ENCODE measurements at places on chromosomes 12 and 14. TPM values are rescaled to one million over a fixed set of nuclear protein-coding genes. Genes with fewer than 3 reads are reported as not detected.

The SERPINA12 gene
- total RNA-seq, result not detected

The MYL2 gene
- not detected for total RNA-seq

The PTGER2 gene
- 119 TPM for total RNA-seq

The REP15 gene
- total RNA-seq, result not detected

DNA sequence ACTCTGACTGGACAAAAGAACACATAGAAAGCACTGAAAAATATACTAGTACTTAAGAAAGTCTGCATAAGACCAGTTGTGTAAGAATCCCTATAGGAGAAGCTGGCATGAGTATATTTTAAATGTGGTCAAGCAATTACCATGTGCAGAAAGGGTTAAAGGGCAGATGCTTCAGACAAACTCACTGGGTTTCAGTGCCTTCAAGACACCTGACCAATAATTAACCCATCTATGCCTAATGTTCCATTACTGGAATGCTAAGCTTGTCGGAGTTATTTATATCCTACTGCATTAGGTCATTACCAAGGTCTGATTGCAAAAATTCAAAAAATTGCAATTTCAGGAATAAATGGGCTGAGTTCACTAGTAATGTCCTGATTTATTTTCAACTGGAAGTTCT is 41.3 kb downstream of the HNRNPC start:
- no peak for DNase-seq

DNA sequence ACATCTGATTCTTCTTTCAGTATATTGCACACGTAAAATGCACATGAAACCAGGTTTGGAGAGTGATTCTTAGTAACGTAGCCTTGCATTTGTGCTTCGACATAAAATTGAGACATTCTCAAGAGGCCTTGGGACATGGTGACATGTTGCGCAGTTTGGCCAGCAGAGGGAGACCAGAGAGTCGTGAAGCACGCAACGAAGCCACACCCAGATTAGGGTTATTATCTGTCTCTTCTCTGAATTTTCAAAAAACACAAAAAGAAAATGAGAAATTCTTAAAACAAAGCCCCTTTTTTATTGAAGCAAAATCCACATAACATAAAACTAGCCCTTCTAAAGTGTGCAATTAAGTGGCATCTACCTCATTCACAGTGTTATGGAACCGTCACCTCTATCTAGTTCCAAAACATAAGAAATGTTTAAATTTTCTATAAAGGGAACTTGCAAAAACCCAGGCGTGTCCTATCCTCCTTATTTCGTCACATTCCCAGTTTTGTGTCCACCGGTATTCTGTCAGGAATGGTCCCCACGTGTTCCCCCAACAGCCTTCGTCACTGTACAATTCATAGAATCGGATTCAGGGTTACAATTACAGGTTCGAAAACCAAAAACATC is 108.8 kb upstream of the ATF7IP start:
- peak; percentile 63 for DNase-seq

DNA sequence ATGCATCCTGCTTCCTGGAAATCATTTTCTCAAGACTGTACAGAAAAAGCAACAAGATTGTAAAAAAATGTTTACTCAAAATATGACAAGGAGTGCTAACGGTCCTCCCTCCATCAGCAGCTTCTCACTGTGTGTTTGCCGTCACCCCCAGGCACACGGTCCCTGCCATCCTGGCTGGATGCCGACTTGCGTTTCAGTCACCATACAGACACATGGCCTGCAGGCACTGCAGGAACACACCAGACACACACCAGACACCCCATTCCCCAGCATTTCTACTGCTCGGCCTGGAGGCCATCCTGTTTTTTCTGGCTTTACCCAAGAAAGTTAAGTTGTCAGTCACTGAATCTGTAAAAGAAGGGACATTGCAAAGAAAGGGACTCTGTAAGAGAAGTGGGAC is 10.8 kb downstream of the KCNK10 start:
- no peak for DNase-seq

GRCh38 chr12:56129206-56129941 is 1.3 kb downstream of the ESYT1 start:
- peak; percentile 84 for DNase-seq

DNA sequence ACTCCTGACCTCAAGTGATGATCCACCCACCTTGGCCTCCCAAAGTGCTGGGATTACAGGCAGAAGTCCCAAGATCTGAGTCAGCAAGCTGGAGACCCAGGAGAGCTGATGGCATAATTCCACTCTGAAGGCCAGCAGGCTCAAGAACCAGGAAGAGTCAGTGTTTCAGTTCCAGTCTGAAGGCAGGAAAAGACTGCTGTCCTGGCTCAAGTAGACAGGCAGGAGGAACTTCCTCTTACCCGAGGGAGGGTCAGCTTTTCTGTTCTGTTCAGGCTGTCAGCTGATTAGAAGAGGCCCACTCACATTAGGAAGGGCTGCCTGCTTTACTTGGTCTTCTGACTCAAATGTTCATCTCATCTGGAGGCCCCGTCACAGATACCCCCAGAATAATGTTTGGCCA is 206.0 kb upstream of the MYL2 start:
- DNase-seq, result no peak

DNA sequence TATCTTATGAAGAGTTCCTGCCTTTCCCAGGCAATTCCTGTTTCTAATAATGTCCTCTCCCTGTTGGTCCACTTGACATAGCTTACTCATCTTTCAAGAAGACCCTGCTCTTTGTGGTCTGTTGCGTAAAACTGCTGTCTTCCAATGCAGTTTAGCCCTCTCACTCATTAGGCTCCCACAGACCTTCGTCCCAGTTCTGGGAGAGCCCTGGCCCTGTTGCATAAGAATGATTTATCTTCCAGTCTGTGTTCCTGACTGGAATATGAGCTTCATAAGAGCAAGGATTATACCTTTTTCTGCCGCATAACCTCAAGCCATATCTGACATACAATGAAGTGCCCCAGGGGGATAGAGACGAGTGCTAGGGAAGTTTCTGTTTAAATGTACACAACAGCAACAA is 365.9 kb upstream of the NOVA1 start:
- DNase-seq, result no peak

GRCh38 chr12:78157199-78157598 is 326.5 kb downstream of the NAV3 start:
- no peak for DNase-seq
